ENCODE measurements at places on chromosomes 2 and 18.
A peak's percentile ranks its signal among the peaks of the same experiment; 100 is the strongest.

DNA sequence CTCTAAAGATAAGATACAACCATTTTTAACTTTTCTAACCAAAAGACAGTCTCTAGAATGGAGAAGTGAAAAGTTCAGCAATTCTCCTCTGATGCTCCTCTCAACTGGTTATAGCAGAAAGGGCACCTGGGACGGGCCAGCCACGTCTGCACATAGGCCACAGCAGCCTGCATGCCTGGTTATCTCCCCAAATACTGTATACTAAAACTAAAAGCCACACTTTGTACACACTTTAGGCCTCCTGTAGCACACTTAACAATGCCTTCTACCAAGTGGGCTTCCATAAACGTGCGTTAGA lies 179.1 kb downstream of the ANKRD44 start:
- no peak for DNase-seq

DNA sequence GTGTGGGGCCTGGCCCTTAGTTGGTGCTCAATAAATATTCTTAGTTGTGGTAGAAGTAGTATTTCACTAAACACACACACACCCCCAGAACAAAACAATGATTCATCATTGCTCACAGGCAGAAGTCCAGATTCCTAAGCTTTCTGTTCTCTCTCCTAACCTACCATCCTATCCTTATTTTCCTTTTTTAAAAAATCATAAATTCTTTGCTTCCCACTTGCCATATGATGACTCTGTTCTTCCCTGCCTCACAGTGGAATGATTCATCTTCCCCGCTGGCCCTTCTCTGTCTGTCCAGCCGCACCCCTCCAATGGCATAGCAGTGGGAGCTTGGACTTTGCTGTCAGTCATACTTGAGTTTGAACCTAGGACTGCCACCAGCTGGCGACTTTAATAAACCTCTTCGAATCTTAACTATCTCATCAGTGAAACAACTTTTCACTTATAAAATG lies 5.2 kb downstream of the EML6 start:
- DNase-seq, result peak; percentile 42

DNA sequence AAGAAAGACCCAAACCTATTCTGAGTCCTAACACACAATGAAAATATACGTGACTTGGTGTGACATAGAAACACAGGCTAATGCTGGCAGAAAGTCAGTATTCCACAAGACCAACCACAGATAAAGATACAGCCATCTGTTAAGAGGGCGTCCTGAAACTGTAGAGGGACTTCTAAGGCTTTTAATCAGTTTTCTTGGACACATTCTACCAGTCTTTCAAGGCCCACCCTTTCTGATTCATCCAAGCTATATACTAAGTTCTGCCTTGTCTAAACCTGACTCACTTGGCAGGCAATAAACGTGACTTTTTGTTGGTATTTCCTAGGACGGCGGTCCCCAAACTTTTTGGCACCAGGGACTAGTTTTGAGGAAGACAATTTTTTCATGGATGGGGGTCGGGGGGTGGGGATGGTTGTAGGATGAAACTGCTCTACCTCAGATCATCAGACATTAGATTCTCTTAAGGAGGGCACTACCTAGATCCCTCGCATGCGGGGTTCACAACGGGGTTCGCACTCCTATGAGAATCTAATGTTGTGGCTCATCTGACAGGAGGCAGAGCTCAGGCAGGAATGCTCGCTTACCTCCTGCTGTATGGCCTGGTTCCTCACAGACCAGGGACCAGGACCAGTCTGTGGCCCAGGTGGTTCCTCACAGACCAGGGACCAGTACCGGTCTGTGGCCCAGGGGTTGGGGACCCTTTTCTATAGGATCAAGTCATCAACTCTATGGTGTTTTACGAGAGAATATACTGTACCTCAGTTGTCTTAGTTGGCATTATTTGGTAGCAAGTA lies 61.4 kb downstream of the SP3 start:
- DNase-seq, result no peak

- no peak for DNase-seq
Observed at GRCh38 chr2:238859636-238860347, 11.9 kb downstream of the TWIST2 start.

- no peak for DNase-seq
Observed at GRCh38 chr18:79739440-79739778, 58.3 kb upstream of the KCNG2 start.

- DNase-seq, result no peak
Observed at GRCh38 chr2:230811508-230811907, 53.2 kb upstream of the ITM2C start.

DNA sequence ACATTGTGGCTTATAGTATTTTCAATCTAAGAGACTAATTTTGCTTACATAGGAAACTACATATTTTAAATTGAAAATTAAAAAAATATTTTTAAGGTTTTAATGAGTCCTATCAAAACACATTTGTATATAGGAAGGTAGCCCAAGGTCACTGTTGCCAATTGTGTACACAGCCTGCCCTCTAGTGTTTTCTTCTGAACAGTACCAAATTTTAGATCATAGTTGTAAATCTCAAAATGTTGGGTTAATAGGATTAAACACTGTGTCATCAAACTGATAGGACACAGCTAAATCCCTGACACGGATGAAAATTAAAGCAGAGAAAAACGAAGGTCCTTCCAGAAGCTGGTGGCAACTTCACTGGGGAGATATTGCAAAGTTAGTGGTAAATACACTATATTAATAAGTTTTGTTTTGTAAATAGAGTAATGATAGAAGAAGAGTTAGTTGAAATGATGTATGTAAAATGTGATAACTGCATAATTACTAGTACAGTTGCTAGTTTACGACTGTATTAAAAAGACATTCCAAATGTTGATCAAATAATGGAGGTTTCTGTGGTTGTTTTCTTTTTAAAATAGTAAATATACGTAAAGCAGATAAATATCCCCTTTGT lies 19.7 kb downstream of the CLUL1 start:
- peak; percentile 42 for DNase-seq

DNA sequence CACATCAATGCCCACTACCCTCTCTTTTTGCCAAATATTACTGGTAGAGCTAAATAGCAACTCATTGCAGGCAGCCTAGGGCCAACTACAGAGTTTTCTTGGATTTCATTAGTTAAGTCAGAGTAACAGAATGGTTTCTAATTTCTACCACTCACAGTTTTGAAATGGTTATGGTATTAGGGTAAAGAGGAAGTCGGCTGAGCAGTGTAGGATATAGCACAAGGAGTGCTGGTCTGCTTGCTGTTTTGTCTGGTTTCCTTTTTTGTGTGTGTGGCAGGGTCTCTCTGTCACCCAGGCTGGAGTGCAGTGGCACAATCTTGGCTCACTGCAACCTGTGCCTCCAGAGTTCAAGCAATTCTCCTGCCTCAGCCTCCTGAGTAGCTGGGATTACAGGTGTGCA lies 289.2 kb upstream of the CCDC68 start:
- DNase-seq, result no peak

- no peak for DNase-seq
Observed at GRCh38 chr2:167489325-167489724, 601.0 kb downstream of the XIRP2 start.

- no peak for DNase-seq
Observed at GRCh38 chr18:52152036-52152435, 188.0 kb upstream of the DCC start.

GRCh38 chr2:209208211-209208610 lies 215.6 kb upstream of the MAP2 start:
- peak; percentile 56 for DNase-seq

DNA sequence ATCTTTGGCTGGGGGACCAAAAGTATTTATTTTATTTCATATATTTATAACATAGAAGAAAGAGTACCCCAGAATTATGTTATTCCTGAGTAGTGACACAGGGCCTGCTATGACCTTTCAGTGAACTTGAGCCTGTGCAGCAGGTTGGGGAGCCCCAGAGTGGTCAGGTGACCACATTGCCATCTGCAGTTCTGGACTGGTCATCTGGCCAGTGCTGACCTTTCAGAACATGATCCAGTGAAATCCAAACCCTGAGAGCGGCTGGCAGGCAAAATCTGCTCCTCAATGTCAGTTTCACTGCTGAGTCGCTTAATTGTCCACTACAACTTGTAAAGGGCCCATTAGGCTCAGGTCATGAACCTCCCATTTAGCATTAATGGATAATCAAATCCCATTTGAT lies 336.7 kb upstream of the KCNH7 start:
- DNase-seq, result no peak

DNA sequence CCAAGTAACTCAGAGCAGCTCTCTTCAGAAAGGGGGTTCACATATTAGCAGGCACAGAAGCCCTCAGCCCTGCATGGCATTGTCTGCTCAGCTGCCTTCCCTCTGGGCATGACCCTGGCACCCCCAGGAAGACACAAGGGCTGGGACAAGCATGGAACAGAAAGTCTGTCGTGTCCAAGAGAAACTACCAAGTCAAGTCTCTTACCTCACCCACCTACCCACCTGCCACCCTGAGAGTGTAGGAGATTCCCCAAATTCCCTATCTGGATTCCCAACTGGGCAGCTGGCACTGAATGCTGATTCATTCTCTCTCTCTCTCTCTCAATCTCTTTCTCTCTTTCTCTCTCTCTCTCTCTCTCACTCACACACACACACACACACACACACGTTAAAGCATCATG lies 21.6 kb downstream of the SMAD7 start:
- no peak for DNase-seq

- DNase-seq, result peak; percentile 81
Observed at GRCh38 chr2:101516823-101517690, 42.1 kb upstream of the RFX8 start.

DNA sequence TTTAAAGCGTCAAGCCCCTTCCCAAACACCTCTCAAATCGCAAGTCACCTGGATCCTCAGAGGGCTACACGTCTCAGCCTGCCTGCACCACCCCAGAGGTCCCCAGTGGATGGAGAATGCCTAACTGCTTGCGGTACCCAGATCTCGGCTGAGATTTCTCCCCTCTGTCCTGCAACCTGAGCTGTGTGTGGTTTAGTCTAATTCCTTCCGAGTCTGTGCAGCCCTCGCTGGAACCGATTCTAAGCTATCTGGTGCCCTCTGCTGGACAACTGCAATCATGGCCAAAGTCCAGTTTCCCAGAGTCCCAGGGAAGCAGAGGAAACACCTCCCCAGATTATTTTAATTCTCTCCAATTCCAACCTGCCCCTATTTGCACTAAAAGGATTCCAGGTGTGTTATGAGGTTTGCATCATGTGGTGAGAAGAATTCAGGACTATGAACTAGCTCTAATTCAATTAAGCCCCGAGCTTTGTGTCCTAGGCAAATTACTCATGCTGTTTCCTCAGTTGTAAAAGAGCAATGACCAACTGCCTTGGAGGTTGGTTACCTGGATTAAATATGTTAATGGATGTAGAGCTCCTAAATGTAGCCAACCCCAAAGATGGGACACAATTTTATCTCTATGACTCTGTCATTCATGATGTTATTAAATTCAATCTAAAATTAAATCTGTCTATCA lies 276.1 kb upstream of the NCKAP5 start:
- peak; percentile 78 for DNase-seq

DNA sequence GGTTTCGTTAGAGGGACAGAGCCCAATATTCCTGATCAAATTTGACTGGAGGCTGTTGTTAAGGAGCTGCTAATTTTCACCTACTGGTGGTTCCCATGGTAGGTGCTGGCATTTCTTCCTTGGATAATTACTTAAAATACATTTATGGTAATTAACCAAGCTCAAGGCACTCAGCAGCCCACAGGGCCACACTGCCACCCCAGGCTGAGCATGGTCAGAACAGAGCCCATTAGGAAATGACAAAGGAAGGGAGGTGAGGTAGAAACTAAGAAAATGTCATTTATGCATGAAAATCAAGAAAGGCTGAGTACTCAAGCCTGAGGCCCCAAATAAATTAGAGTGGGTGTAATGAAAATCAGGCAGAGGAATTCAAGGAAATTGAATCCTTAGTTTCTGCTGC lies 510.2 kb upstream of the GYPC start:
- no peak for DNase-seq

DNA sequence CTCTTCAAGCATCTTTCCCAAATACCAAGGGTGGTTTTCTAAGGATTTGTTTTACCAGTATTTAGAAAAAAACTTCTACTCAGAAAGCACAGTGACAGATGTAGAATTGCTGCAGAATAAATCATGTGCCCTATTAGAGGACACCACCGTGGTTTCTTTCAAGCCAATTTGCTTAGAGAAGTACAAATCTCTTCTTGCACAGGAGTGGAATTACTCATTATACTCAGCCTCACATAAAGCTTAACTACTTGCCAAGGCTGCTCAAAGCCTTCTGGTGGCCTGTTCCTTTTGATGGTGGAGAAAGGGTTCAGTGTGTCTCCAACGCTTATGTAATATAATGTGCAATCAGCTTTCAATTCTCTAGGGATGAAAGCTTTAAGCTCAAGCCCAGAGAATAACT lies 66.5 kb upstream of the CTNNA2 start:
- no peak for DNase-seq

DNA sequence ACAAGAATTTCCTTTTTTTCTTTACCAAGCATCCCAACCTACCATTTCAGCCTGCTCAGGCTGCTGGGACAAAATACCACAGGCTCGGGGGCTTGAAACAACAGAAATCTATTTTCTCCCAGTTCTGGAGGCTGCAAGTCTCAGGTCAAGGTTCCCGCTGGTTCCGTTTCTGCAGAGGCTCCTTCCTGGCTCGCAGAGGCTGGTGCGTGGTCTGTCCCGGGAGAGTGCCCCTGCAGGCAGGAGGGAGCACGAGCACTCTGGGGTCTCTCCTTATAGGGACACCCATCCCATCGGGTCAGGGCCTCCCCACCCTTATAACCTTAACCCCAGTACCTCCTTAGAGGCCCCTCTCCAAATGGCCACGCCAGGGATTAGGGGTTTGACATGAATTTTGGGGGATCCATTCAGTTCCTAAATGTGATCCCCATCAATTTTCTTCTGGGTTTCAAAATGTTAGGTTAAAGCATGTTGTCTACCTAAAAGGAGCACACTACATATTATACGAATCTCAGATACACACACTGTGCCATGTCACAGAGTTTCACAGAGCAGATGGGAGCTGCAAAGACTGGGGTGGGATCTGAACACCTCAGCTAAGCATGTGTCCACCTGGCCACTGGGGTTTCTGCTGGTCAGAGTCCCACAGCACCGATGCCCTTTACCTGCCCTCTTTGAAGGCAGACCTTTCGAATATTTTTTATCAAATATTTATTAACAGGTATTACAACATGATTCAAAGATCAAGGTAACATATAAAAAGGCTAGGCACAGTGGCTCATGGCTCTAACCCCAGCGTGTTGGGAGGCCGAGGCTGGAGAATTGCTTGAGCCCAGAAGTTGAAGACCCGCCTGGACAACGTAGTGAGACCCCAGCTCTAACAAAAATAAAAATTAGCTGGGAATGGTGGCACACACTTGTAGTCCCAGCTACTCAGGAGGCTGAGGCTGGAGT lies 17.6 kb upstream of the ADI1 start:
- peak; percentile 80 for DNase-seq

DNA sequence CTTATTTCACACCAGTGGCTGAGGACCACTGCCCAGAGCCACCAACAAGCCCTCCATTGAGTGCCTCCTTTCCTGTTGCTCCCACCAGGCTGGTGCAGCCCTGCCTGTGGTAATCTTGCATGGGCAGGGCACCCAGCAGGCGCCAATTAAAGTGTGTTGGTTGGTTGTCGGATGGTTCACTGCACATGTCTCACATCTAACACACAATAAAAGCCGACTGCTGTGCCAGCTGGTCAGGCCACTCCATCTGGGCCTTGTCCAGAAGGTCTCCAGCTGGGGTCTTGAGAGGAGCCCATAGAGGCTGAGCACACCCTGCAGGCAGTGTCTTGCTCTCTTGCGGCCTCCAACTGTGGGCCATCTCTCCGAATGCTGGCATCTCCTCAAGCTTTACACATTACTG lies 494.8 kb upstream of the KLHL29 start:
- no peak for DNase-seq
